IMR-90 (cell line): ENCODE measurements at places on chromosomes 12 and 14. TPM values are rescaled to one million over a fixed set of nuclear protein-coding genes. Genes with fewer than 3 reads are reported as not detected.

GRCh38 chr12:116820064-116820656 lies 61.1 kb downstream of the HRK start:
- DNase-seq = no peak

GRCh38 chr14:92930737-92931602 lies 8.0 kb downstream of the CHGA start:
- DNase-seq = no peak

DNA sequence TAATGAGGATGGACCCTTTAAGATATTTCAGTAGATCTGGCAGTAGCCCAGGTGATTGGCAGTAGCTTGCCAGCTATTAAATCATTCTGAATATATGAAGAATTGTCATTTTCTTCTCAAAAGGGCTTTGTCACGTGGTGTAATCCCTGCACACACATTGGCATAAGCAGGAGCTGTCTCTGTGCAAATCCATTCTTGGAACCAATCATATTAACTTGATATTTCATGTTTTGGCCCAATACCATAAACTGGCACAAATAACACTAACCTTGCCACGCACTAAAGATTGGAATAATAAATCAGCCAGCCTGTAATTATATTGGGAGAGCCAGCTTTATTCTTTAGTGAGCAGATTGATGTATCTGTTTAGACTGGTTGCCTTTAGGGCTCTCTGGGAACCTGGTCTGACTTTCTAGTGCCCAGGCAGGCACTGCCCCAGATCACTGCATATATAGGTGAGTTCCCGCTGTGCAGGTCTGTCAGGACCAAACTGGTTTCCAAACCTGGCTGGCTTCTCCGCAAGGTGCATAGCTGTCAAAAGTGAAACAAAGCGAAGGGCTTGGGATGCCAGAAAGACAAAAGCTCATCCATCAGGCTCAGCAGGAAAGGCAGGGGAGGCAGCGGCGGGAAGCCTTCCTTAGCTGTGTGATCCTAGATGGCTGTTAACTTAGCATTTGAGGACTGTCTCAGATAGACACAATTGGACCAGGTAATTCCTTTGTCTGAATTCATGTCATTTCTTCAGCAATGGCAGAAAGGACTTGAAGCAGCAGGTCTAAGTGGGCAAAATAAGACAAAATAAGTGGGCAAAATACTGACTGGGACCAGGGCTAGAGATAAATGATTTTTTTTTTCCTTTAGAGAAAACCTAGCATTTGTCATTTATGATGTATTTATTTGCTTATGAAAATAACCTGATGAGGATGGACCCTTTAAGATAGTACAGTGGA lies 128.8 kb upstream of the DYRK2 start:
- no peak for DNase-seq

- peak; percentile 61 for DNase-seq
Observed at GRCh38 chr12:31590642-31591379, at the start of gene DENND5B. Gene DENND5B (minus strand): TSS chr12:31591136. CDS start chr12:31590832, 304 bp downstream.

DNA sequence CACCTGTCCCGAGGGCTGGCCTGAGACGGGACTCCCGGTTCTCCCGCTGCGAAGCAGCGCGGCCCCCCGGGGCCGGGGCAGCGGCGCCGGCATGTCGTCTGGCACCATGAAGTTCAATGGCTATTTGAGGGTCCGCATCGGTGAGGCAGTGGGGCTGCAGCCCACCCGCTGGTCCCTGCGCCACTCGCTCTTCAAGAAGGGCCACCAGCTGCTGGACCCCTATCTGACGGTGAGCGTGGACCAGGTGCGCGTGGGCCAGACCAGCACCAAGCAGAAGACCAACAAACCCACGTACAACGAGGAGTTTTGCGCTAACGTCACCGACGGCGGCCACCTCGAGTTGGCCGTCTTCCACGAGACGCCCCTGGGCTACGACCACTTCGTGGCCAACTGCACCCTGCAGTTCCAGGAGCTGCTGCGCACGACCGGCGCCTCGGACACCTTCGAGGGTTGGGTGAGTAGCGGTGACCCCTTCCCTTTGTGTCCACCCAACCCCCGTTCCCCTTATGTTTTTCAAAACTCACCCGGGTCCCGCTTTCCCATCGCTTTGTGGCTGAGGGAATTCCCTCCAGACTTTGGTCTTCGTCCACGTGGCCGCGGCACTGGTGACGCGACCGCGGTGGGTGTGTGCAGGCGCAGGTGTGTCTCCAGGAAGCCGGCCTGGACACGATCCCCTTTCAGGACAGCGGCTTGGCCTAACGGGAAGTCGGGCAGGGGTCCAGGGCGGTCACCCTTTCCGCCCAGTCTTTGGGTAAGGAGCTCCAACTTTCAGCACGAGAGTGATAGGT lies 826 bp downstream of the PRKCH start:
- DNase-seq = no peak

DNA sequence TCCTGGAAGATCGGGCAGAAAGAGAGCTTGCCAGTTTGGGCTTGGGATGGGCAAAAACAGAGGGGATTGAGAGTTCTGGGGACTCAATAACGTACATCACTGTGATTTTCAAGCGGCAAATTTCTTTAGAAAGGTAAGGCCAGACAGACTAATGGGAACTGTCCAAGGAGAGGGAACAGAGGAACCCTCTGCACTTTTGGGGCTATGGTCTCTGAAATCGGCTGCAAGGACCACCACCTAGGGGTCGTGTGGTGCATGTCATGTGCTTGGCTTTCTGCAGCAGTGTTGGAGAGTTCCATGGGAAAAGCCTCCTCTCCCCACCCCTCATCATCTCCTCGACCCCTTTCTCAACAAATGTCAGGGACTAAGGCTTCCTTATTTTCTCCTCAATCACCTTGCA lies 79.6 kb downstream of the PPM1A start:
- DNase-seq = no peak

DNA sequence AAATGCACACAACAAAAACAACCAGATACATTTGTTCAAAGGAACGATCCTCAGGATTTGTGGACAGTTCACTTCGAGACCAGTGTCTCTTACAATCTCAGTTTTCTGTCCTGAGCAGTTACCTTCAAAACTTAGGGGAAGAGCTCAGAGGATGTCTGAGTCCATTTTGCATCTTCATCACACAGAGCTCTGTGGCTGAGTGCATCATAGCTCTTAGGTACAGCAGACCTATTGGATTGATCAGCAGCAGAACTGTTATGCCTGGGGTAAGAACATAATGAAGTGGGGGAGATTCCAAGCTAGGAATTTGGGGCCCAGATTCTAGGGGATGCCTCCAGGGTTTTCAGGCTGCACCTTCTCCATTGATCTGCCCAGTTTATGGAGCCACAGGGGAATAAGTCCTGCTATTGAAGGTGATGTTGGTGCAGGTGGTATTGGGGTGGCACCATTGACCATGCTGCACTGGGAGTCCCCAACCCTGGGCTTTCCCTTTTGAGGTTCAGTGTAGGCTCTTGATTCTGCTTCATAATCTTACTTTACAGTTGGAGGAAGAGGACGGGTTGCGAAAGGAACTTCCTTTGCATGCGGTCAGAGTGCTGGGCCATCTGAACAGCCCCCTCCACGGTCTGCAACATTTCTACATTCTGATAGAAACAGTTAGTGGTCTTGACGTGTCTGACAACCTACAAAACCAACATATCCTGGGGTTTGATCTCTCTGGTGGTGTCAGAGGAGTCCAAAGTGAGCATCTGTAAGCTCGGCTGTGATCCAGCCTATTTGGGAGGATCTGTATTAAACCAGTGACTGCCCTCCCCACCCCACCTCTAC lies 112.8 kb downstream of the CHST11 start:
- no peak for DNase-seq

DNA sequence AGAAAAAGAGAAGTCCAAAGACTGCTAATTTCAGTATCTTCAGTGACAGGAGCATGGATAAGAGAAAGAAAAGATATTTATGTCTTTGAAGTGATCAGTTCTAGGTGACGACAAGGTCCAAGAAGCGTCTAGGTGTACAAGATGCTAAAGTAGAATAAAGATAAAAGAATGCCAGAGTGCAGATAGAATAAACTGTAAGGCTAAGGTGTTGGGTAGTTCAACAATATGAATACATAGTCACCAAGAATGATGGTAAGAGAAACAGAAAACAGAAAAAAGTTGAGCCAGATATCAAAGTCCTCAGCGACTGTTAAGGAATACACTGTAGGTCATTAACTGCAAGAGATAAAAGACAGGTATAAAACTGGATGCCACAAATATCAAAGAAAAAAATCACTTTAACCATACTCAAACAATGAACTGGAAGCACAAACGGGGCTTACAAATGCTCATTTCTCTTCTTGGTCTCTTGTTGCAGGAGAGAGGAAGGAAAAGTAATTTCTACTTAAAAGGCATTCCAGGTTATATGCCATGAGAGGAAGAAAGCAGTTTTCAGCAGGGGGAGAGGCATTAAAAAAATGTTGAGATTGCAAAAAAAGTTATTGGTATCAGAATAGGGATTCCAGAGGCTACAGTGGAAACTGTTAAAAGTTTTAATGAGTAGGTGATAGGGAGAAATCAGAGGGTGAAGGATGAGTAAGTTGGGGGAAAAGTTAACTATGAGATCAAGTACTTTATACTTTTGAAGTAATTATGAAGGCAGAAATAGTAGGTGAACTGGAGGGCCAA lies 121.5 kb downstream of the CEP83 start:
- DNase-seq = no peak

GRCh38 chr14:61468063-61468825 lies 146.9 kb downstream of the PRKCH start:
- no peak for DNase-seq

DNA sequence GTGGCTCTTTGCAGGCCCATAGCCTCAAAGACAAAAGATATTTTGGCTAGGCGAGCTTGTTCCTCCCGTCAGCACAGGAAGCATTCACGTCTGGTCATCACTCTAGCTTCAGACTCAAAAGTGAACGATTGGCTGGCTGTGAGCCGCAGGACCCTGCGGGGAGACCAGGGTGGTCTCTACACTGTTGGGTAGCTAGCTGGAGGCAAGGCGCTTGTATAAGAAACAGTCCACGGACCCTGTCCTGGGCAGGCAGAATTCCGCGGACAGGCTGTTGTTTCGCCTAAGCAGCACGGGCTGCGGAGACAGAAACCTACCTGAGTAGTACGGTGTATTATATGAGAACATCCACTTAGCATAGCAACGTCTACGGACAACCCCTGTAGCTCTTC lies 29.6 kb downstream of the WBP11 start:
- no peak for DNase-seq

DIO2 gene
- total RNA-seq = 21.7 and 24.2 TPM in 2 replicates

CLEC14A gene
- total RNA-seq = 2.8 and 3.0 TPM in 2 replicates

SIX6 gene
- total RNA-seq = not detected in 2 replicates

TAS2R14 gene
- total RNA-seq = 2.0 and 3.9 TPM in 2 replicates
